Stimulated activated CD4-positive, alpha-beta T cell treated with anti-CD3 and anti-CD28 coated beads, Interleukin-1b, Interleukin-23, amount 100 ng/mL, for 1 hour (primary cell): ENCODE measurements at places on chromosomes 7 and 10.

DNA sequence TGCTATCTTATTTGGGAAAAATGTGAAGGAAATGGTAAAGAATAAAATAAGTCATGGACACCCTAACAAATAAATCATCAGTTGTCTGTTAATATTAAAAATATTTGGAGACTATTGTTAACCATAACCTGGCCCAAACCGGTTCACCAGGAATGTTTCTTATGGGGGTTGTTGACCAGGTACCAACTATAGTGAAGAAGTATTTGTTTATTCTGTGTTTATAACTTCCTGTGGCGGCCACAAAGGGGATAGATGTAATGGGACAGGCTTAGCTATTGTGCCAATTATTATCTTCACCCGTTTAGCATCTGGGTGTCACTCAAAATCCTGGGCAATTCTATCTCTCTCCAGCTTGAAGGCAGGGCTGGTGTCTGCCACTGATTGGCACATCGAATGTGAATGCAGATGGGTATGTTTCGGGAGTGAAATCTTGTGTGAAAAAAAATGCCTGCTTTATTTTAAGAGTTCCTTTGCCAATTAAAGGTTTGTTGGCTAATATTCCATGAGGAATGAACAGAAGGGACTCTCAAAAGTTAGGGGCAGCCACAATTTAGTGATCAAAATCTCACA, 500.9 kb downstream of the ARL4A start:
- no peak for DNase-seq

DNA sequence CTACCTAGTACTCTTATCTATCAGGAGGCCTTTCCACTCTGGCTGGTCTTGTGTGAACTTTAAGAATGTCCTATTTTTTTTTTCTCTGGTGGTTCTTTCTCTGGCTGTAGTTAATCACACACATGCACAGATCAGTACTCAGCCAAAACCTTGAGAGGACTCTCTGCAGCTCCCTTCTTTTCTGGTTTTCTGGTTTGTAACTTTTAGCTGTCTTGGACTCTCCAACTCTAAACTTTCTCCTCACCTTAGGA, 54.9 kb upstream of the HELLS start:
- DNase-seq: no peak

DNA sequence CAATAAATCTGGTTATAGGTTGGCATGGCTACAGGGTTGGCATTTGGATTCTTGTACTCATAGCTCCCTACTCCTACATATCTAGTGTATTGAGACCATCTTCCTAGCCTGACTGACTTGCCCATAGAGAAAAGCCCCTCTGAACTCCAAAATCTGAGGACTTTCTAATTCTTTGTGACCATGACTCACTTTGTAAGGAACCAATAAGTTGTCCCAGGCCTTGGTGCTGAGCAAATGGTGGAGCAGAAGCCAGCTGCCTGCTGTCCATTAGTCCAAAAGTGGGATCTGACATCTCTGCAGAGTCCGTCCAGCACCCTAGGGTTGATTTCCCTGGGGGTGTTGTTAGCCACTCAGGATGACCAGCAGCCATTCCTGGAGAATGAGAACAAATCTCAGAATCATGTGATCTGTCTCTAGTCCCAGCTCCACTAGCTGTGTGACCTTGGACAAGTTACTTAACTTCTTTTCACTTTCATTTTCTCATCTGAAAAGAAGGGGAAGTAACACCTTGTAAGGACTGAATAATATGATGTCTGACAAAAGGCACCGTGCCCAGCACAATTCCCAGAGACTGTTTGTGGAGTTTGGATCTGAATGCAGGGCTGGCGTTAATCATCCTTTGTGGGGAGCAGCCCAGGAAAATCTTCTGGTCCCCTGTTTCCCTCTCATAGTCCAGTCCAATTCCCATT, 44.1 kb downstream of the MTURN start:
- DNase-seq: no peak

DNA sequence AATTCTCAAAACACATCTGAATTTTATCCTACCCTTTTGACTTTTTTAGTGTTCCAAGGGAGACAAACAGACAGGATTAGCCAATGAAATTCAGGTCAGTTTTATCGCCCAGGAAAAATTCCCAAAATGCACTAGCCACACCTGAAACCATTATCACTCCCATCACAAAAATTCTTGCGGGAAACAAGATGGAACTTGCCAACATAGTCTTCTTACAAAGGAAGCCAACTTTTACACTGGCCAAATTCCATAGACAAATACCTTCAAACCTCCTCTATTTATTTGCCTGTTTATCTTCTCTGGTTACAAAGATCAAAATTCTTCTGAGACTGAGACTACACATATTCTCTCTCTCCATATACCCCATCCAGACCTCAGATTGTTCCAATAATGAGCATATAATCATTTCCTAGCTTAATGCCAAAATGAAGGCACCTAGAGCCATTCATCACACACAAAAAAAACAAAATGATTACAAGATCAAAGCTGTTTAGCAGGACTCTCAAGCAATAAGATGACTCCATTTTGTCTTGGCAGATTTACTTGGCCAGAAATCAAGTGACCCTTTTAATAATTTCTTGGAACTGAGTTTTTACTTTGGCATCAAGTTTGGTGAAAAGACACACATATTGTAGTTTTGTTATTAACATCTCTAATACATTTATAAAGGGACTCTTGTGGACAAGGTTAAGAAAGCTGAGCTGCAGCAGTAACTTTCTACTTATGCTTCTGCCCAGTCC, 30.2 kb downstream of the MET start:
- no peak for DNase-seq

GRCh38 chr7:127768241-127768640, 116.2 kb downstream of the SND1 start:
- no peak for DNase-seq

DNA sequence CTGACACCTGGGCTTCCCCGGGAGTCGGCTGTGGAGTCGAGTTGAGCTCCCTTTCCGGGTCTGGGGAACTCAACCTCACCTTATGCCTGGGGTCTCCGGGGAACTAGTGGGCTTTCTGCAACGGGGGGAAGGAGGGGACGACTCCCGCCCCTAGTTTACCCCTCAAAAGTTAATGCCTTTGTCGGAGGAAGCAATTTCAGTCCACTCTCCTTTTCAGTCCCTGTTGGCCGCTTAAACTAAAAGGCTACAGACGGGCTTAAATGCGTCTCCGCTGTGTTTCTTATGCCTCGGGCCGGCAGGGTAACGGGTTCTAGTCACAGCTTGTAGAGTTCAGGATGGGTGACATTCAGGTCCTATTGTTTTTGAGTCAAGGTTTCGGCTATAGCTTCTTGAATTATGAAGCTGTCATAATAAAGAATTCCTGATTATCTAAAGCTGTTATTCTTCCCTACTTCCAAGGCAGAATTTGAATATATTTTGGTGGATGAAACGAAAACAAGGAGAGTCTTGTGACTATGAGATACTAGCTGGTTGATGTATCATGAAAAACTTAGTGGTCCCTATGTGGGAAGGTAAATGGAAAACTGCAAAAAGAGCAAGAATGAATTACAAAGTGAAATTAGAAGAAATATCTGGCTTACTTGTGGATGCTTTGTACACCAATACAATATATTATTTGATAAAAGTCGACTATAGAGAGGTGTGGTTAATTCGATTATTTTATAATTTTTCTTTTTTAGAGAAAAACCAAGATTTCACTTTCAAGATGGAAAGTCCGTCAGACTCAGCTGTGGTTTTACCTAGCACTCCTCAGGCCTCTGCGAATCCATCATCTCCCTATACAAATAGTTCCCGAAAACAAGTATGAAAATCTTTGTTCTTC, 495 bp downstream of the SFR1 start:
- peak; percentile 0 for DNase-seq

GRCh38 chr7:114741911-114742310, 180.0 kb upstream of the MDFIC start:
- no peak for DNase-seq

- no peak for DNase-seq
These were observed 47.5 kb downstream of the CAMK2B start for GRCh38 chr7:44277851-44278250.

DNA sequence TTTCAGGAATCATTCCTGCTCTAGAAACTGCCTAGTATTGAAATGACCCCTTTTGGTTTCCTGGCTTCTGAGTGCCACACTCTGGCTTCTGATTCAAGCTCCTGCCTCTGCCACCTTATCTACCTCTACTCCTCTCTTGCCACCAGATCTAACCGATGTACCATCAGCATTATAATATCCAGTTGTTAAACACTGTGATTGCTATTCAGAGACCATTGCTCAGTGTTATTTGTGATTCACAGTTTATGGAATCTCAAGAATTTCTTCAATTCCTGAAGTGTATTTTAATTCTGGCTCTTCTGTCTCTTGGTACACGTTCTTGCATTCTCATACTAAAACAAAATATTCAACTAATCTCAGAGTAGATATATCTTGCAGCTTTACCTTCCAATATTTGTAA, 88.7 kb downstream of the DYNC1I1 start:
- no peak for DNase-seq

DNA sequence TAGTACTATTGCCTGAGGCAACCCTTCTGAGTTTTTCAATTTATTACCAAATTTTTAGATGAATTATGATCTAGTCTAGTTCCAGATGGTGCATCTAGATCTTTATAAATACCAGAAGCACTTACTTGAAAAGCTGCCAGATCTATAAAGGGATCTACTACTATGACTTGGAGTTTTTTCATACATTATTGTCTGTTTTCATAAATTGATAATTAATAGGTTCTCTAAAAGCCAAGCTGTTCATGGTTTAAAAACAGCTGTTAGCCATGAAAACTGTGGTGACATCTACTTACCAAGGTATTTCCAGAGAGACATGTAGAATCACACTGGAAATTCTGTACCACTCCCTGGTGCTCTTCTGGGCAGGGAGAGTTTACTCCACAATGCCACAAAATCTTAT, 786.5 kb upstream of the C7orf33 start:
- DNase-seq: no peak
